ENCODE measurements at places on chromosomes 13 and 19.

DNA sequence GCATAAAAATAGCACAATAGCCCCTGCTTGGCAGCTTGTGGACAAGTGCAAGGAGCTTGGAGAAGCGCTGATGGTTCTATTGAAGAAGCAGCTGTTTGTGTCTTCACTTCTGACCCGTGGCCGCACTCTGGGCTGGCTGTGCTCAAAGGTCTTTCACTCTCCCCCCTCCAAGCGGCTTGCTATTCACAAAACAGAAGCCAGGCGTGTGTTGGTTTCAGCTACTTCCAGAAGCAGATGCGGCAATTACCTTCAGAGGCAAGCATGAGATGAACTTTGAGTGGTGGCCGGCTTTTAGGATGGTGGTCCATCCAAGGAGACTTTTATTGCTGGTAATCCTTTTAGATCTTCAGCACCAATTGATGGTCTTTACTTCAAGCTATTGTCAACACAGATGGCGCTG lies 188.5 kb upstream of the ARGLU1 start:
- DNase-seq: no peak

DNA sequence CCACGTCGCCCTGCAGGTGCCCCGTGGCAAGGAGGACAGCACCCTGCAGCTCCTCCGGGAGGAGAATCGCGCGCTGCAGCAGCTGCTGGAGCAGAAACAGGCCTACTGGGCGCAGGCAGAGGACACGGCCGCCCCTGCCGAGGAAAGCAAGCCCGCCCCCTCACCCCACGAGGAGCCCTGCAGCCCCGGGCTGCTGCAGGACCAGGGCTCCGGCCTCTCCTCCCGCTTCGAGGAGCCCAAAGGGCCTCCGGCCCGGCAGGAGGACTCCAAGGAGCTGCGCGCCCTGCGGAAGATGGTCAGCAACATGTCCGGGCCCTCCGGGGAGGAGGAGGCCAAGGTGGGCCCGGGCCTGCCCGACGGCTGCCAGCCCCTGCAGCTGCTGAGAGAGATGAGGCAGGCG lies 11.6 kb downstream of the CBY2 start:
- DNase-seq: no peak

- DNase-seq: no peak
Observed at GRCh38 chr19:9627856-9628255, 6.8 kb upstream of the ZNF561 start.

DNA sequence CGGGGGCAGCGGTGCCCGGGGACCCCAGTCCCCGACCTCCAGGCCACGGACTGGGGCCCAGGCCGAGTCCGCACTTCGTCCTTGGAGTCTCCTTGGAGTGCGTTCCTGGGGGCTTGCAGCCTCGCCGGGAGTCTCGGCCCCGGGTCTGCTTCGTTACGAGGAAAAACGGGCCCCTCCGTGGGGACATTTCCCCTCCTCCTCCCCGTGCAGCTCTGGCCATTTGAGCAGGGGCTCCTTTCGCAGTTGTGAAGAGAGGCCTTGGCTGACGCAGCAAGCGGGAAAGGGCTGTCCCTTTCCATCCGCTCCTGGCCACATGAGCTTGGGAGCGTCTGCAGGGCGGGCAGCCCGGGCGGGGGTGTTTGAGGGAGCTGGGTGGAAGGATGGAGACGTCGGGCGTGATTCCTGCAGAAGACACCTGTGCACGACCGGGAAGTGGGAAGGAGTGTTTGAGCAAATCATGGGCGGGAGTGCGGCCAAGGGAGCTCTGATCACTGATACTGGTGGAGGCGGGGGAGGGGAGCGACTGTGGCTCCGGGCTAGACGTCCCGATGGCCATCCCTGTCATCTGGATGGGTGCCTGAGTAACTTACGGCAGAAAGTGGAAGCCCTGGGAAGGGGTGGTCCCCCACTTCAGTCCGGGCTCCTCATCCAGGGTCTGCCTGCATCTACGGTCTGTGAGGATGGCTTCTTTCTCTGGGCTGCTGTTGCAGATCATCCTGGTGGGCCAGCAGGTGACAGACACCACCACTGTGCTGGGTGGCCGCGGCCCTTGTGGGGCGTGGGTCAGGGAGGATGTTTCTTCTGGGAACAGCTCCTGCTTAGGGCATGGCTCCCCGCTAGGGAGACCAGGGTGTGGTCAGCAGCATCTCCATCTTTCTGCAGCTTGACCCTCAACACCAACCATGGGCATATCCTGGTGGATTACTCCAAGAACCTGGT lies 736 bp downstream of the GPI start:
- no peak for DNase-seq

GRCh38 chr19:47994209-47994802 lies at the start of gene ELSPBP1:
TSS of gene ELSPBP1 (plus strand) at chr19:47994632. CDS start at chr19:48008668, 14,036 bp downstream.
- no peak for DNase-seq

DNA sequence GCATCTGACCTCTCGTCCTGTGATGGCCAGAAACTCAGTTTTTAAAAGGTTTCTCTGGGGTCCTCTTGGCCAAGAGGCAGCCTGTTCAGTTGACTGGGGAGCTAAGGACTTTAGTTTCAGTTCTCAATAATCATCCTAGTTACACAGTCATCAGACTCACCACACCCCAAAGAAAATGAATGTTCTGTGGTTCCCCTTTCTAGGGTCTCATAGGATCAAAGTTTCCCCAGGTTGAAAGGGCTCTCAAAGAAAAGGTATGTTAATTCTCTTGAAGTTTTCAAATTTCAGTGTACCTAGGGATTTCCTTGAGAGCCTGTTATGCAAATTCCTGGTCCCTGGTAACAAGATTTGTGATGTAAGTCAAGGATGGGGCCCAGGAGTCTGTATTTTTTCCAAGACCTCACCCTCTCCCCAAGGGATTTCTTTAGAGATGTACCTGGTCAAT lies 94.9 kb downstream of the FAM216B start:
- DNase-seq: peak; percentile 44

GRCh38 chr19:1408300-1409203 lies 1.2 kb downstream of the DAZAP1 start:
- no peak for DNase-seq

- no peak for DNase-seq
Observed at GRCh38 chr13:35703061-35703460, 226.6 kb upstream of the MAB21L1 start.

GRCh38 chr19:12872941-12873890 lies 8.0 kb downstream of the DNASE2 start:
- DNase-seq: no peak

GRCh38 chr13:28671126-28671792 lies 12.3 kb downstream of the POMP start:
- DNase-seq: no peak

GRCh38 chr13:44230071-44230470 lies 143.6 kb upstream of the SERP2 start:
- DNase-seq: no peak

GRCh38 chr13:26071691-26072090 lies 19.9 kb upstream of the SHISA2 start:
- DNase-seq: no peak

- DNase-seq: no peak
Observed at GRCh38 chr19:30513082-30513411, 140.9 kb downstream of the ZNF536 start.

GRCh38 chr13:101434486-101434885 lies 18.0 kb upstream of the ITGBL1 start:
- DNase-seq: no peak

- no peak for DNase-seq
Observed at GRCh38 chr19:14770136-14770535, 8.2 kb downstream of the ADGRE2 start.

DNA sequence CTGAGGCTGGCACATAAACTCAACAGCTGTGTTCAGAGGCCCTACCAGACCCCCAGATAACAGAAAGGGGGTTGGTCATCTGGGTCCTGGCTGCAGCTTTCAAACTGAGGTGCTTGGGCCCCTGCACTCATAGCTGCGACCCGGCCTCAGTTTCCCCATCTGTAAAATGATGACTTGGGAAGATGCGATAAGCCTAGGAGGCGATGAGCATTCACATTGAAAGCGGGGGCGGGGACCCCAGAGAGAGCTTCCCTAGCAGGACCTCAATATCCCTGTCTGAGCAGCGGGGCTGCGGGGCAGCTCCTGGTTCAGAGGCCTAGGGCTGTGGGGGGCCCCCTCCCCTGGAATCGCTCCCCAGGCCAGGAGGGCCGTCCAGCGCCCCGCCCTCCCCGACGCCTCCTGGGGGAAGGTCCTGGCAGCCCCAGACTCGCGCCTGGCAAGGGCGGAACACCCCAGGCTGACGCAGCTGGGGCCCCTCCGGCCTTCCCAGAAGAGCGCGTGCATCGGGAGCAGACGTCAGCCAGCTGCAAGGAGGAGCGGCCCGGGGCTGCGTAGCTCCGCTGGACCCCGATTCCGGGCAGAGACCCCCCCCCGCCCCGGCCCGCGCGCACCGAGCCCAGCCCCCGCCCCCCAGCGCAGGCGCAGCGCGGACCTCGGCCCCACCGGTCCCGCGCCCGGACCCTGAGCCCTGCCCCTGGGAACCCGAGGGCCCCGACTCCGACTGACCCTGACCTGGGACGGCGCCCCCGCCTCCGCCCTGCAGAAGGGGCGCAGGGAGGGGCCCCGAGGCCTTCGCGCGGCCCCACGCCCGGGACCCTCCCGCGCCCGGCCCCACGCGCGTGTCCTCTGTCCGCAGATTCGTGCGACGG lies 3.5 kb downstream of the FSTL3 start:
- DNase-seq: no peak

- no peak for DNase-seq
Observed at GRCh38 chr19:10812902-10813404, 23.1 kb downstream of the TMED1 start.

DNA sequence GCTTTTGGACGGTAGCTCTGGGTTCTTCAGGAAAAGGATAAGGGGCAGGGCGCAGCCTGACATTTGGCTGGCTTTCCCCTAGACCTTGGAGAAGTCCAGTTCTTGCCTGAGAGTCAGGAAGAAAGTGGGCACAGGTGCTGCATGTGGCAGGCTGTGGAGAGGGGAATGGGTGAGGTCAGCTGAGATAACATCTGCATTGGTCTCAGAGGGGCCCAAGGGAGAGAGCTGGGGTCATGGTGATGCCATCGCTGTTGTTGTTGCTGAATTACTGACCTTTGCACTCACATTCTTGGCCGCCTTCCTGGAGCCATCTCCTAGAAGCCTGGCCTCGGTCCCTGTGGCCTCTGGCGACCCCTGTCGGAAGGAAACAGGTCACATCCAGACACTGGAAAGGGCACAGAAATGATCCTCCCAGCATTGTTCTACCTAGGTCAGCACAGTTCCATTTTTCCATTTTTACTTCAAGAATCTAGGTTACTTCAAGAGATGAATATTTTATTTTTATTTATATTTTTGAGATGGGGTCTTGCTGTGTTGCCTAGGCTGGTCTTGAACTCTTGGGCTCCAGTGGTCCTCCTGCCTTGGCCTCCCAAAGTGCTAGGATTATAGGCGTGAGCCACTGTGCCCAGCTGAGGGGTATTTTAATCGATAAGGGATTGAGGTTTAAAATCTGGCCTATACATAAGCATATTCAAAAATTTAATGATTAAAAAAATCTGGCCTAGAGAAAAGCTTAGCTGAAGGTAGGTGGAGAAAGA lies 6.5 kb upstream of the LIPE start:
- no peak for DNase-seq

- no peak for DNase-seq
Observed at GRCh38 chr13:91904005-91904404, 505.6 kb downstream of the GPC5 start.

GRCh38 chr13:63287926-63288325 lies 1872.3 kb upstream of the PCDH20 start:
- DNase-seq: no peak

GRCh38 chr19:47176071-47176626 lies 45.5 kb downstream of the SAE1 start:
- DNase-seq: no peak

- DNase-seq: no peak
Observed at GRCh38 chr13:74336546-74336945, 202.3 kb upstream of the KLF12 start.

- DNase-seq: no peak
Observed at GRCh38 chr13:27120811-27121210, 50.8 kb downstream of the USP12 start.

GRCh38 chr19:29488316-29488715 lies 37.5 kb upstream of the VSTM2B start:
- no peak for DNase-seq

DNA sequence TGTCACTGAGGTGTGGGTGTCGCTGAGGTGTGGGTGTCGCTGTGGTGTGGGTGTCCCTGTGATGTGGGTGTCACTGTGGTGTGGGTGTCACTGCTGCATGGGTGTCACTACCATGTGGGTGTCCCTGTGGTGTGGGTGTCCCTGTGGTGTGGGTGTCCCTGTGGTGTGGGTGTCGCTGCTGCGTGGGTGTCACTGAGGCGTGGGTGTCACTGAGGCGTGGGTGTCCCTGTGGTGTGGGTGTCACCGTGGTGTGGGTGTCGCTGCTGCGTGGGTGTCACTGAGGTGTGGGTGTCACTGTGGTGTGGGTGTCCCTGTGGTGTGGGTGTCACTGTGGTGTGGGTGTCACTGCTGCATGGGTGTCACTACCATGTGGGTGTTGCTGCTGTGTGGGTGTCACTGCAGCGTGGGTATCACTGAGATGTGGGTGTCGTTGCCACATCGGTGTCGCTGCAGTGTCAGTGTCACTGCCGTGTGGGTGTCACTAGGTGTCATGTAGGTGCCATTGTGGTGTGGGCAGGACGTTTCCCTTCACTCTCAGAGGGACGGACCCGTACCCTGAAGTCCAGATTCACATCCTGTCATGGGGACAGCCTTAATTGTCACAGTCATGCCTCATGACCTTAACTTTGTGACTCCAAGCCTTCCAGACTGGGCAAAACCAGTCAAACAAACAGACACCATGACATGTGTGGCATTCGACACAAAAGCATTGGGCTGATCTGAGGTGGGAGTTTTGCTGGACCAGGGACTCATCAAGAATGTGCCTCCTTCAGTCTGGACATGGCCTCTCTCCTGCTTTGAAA lies 12.7 kb upstream of the GAS6 start:
- DNase-seq: no peak

Data from GM18507 (cell line).